Cortex of kidney (tissue), 1 donor: ENCODE measurements at places on chromosomes 5 and 9.

GRCh38 chr9:92297611-92298010 lies 4.1 kb upstream of the IARS1 start:
- DNase-seq = no peak

DNA sequence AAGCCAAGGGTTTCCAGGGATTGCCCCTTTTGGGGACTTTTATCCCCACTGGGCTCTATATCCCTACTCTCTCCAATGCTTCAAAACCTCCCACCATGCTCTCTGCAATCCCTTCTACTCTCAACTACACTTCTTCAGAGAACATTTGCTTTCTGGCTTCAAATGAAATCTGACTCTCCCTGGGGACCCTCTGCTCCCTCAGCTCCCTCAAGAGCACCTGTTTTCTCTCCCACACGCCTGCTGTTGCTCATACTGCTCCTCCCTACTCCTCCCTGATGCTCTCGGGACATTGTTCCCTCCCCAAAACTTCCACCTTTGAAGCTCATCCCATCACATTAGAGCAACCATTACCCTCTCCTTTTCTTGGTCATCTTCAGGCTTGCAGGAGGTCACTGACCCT lies 344.9 kb downstream of the CDK5RAP2 start:
- DNase-seq = no peak

GRCh38 chr9:22037954-22038690 lies 29.0 kb upstream of the CDKN2B start:
- no peak for DNase-seq

DNA sequence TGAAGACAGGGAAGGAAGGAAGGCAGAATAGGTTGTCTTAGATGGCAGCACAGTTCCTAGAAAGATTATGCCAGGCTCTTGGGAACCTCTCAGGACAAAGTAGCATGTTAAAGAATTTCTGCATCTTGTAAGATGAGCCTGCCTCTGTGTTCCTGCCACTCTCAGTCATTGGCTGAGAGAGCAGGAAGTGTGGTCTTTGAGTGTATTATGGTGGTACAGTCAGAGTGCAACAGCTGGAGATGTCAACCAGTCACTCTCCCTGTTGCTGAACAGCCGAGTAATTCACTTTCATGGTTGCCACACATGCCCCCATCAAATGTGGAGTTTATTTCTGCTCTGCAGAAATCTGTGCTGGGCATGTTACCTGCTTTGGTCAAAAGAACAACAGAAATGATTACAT lies 659.6 kb upstream of the RIOK2 start:
- no peak for DNase-seq

DNA sequence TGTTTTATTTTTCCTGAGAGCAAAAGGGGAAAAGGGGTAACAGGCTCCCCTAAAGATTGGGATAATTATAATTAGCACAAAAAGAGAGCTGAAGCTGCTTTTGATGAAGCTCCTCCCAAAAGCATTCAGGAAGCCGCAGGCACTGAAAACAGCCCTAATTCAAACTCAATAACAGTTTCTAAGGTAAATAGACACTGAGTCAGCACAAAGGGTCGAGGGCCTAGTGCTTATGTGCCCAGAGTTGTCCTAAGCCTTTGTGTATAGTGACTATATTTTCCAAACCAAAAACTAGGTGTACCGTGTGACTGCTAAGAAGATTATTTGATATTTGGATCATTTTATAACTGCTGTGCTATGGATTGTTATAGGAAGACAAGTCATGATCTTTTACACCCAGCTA lies 67.7 kb downstream of the HMHB1 start:
- DNase-seq = no peak
